ENCODE measurements at places on chromosomes 2 and 18.

- no peak for DNase-seq
Observed at GRCh38 chr2:225310745-225311144, 88.8 kb upstream of the NYAP2 start.

GRCh38 chr2:241844066-241844728, 14.5 kb downstream of the PDCD1 start:
- DNase-seq = no peak

DNA sequence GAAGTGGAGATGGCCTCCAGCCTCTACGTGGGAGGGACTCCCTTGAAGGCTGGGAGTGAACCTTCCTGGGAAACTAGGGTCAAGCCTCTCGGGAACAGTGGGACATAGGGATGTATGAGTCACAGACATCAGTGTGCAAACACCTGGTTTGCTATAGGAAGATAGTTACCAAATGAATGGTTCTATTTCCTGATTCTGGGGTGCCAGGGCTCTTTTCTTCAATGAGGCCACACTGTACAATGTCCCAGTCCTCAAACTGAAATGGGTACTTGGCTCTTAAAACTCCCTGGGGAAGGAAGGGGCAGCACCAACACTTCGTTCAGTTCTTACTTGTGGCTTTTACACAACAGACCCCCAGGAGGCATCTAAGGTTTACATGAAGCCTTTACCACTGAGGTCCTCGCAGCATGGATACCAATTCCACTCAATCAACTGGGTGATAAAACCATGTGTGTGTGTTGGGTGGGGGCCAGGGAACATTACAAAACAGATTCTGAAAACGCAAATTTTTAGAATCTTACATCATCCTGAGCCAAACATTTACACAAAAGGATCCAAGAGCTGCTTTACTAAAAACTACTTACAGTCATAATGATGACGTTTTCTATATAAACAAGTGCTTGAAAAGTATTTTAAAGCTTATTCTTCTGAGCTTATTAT, 10.4 kb downstream of the ERFE start:
- peak; percentile 79 for DNase-seq

DNA sequence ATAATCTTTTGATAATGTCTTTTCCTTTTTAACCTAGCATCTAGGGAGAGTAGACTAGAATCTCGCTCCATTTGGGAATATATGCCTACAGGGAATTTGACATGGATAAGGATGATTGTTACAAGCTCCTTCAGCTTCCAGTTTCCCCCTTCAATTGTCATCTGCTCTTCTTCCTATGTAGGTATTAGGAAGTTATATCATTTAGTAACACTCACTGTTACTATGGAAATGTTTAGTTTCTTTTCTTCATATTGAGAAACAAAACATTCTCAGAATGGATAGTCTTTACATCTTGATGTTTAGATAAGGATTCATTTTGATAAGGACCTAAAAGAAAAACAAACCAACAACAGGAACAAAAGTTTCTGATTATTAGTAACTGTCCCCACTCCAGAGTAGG, 127.6 kb downstream of the PHLPP1 start:
- no peak for DNase-seq

GRCh38 chr2:74471332-74472065, 981 bp downstream of the MRPL53 start:
- DNase-seq = no peak

Data from non-pigmented ciliary epithelial cell (primary cell).